ENCODE measurements at places on chromosomes 5 and 9.

DNA sequence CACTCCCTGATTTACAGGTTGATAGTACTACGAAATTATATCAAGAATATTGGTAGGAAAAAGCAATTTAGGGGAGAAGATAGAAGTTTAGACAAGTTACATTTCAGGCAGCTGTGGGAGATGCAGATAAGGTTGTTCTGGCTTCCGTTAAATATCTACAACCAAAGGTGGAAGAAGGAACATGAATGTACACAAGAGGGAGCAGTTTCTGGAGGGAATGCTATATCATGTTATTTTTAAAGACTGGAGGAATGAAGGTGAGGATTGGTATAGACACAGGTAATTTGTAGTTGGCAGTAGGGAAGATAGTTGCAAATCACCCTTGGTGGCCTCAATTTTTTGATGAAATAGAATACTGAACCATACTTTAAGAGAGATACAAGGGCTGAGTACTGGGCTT, 187.3 kb upstream of the NMUR2 start:
- DNase-seq, result no peak

GRCh38 chr5:118956727-118957126, 31.6 kb downstream of the DTWD2 start:
- no peak for DNase-seq

DNA sequence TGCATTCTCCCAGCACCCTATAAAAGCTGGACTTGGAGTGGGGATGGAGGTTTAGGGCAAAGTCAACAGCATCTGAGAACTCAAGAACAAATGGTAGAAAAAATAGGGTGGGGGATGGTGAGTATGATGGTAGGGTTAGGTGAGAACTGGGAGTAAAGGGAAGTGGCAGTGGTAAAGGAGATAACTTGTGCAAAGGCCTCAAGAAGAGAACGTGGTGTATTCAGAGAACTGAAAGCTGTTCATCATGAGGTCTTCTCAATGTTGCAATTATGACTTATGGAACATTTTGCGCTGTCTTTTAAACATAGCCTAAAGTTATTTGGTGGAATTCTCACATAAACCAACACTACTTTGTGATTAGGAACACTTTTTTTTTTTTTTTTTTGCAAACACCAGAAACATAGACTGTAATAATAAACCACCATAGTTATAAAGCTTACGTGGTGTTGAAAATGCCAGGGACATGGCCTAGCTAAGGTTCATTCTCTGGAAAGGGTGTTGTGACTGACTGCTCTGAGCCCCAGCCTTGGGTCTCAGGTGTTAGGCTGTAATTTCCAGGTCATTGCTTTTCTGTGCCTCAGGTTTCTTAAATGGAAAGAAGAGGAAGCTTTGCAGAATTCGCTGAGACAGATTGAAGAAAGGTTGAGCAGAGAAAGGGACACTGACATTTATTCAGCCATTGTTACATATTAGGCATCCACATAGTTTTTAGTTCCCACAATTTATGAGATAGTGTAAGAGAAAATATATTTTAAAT, 19.2 kb upstream of the TXNDC8 start:
- no peak for DNase-seq

DNA sequence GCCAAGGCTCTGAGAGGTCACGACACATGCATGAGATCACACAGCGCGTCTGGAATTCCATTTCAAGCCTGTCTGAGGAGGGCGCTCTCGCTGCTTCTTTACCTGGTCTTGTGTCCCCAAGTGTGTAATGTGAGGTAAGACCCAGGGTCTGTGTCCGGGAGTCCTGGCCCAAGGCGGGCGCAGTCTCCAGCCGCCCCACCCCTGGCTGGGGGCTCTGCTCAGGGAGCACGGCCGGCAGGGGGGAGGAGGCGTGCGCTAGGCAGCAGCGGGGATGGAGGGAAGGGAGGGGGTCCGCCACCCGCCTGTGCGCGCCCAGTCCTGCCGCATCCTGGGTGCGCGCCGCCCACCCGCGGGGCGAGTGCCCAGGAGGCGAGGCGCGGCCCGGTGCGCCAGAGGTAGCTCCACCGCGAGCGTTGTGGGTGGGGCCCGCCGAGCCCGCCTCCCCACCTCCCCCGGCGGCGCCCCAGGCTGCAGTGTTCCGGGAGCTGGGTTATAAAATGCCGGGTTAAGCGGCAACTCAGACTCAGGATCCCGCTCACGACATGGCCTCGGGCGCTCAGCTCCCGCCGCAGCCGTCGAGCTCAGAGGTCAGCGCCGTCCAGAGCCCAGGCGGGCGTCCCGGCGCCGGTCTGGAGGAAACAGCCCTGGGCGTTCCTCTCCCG, at the start of gene CCNI2:
Gene CCNI2 (plus strand): TSS at position 473 of the 662 bp plus-strand sequence. CDS start 70 bp downstream, at position 543.
- peak; percentile 48 for DNase-seq

- DNase-seq, result no peak
Measured at GRCh38 chr5:143920772-143921171, 108.8 kb downstream of the HMHB1 start.

DNA sequence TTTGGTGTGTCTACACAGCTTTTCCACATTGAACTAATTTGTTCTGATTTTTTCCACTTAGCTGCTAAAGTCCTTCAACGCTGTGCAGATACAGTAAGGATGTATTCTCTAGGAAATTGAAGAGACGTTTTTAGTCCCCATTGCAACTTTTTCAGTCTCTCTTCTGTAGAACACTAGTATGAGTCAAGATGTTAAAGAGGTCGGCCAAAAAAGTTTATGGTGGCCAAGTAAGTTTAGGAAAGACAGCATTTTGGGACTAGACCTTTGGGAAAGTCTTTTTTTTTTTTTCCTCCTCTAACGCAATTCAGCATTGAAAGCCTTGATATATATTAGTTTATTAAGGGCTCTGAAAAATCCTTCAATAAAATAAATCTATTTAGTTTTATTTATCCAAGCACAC, 243.5 kb upstream of the FBXL7 start:
- DNase-seq, result no peak

GRCh38 chr5:157155297-157155696, 10.8 kb downstream of the GARIN3 start:
- no peak for DNase-seq

DNA sequence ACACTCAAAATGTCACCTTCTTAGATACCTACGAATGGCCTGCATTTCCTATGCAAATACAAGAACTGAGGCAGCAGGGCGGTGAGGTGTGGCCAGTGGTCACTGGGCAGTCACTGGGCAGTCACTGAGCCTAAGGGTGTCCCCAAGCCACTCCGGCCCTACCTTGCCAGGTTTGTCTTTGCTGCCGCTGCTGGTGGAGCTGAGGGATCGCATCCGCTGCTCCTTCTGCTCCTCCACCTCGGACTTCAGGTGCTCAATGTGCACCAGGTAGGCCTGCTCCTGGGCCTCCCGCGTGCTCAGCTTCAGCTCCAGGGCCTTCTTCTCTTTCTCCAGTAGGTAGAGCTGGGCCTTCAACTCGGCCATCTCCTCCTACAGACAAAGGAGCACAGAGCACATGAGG, 72.3 kb downstream of the DCP2 start:
- no peak for DNase-seq

GRCh38 chr5:33408816-33409215, 31.9 kb upstream of the TARS1 start:
- no peak for DNase-seq

GRCh38 chr9:31674264-31674663, 710.2 kb upstream of the ACO1 start:
- no peak for DNase-seq

DNA sequence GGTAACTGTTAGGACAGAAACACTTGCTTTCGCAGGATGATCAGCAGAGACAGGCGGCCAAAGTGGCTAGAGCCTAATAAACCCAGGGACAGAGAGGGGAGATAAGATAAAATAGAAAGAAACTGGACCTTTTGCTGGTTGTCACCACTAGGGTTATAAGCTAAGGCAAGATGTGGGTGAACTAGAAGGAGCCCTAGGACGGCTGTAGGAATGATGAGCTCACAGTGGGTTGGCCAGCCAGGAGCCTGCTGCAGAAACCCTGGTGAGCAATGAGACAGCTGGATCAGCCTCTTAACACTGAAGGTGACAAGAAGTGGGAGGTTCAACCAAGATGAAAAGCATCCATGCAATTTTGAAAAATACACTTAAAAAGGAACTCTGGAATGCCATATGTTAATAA, 13.5 kb downstream of the CTNND2 start:
- no peak for DNase-seq

DNA sequence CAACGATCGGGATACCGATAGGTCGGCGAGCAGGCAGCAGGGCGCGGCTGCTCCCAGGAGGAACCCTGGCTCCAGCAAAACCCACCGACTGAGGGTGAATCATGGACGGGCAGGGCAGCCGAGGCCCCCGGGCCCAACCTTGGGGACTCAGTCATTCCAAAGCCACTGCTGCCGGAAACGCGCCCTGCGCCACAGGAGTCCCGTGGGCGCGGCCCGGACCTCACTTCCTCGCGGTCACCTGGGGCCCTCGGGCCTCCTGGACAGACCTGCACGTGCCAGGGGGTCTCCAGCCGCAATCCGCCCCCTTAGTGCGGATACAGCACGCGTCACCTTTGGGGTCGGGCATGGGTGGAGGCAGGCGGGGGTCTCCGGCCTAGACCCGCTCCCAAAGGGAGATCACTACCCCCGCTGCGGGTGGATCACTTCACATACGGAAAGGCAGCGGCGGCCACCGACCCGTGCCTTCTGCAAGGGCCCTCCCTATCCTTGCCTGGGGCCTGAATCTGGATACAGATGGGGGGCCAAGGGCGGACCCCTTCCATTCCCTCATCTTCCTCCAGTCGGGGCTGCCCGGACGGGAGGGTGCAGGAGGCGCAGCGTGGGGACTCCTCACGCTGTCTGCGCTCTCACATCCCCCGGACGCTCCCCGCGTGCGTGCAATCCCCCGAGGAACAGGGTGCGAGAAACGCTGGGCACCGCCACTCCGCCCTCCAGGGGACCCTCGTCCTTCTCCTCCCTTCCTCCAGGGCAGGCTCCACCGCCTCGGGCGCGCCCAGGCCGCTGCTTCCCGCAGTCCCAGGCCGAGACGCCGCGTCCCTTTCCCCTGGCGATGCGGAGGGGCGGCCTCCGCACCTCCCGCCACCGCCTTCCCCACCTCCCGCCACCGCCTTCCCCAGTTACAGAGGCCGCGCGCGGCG, 586 bp downstream of the TXN start:
- DNase-seq, result peak; percentile 21

- DNase-seq, result no peak
Measured at GRCh38 chr5:95382801-95383200, 8.4 kb upstream of the FAM81B start.

GRCh38 chr5:132815454-132815853, 2.4 kb downstream of the SOWAHA start:
- DNase-seq, result no peak

DNA sequence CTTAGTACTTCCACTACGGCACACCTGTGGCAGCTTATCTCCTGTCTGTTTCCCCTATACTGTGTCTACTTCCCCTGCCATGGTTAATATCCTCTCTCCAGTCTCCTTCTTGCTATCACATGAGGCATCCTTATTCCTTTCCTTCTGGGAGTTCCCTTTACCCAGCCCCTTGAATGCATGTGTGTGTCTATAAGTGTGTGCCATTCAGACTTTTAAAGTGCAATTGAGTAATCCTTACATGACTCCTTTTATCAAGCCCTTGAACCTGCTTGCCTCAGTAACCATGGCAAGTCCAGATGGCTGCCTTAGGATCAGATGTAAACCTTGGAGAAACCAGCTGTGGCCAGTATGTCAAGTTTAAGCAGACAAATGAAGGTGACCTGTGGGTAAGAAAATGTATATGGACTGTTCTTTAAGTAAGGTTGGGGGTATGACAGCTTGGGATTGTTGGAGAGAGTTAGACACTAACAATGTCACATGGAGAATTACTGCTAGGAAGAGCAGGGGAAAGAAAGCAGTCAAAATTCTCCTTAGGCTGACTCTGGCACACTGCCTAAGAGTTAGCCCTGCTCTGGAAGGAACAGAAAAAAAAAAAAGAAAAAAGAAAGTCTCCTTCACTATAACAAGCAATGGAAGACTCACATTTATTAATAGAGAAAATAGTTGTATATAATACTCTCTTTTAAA, 142.1 kb downstream of the HINT1 start:
- DNase-seq, result no peak

DNA sequence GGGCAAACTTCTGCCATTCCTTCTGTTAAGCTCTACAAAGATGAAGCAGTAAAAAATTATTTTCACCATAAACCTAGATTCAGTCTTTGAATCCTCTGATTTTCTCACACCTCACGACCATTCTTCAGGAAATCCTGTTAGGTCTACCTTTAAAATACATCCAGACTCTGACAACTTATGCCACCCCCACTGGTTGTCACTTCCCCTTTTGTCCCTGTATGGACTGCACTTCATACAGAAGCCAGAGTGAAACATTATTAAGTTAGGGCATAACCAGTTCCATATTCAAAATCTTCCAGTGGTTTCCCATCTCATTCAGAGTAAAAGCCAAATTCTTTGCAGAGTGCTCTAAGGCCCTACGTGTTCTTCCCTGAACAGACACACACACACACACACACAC, 499.8 kb downstream of the RASEF start:
- no peak for DNase-seq

DNA sequence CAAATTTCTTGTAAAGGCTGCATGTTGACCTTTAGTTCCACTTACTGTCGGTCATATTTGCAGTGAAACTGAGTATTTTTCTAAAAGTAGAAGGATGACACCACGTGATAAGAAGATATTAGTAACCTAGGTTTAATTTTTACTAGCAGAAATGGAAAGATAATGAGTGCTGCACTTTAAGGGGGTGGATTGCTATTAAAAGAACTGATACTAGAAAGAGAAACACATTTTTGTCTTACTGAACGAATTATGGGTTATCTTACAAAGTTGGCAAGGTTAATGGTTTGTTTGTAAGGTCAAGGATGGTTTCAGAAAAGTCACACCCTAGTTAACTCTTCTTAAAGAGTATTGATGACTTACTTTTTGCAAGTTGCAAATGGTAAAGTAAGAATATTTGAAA, 2.4 kb downstream of the MACIR start:
- DNase-seq, result no peak

- no peak for DNase-seq
Measured at GRCh38 chr9:16223074-16223871, 647.2 kb downstream of the BNC2 start.

DNA sequence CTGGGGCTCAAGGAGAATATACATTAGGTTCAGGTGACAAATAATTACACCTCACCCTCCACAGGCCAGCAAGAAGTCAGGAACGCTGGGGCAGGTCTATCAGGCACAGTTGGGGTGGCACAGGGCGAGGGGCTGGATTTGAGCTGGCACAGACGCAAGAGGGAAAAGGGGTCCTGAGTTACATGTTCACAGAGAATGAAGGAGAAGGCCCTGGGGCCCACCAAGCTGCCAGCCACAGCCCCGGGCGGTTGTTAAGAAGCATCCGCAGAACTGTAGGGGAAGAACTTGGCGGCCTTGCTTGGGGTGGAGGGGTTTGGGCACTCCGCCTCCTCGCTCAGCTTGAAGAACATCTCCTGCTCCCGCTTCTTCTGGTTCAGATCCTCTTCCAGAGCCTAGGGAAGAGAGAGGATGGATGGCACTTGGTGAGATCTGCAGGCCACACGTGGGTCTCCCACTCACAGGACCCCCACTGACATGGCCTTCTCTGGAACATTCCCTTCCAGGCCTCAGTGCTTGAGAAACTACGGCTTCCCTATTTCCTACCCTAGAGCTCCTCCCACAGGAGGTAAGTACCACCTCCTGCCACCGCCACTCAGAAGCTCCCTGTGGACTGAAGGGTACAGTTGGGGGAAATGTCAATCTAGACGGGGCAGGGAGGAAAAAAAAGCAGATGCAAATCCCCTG, 38.3 kb upstream of the FBXW11 start:
- no peak for DNase-seq

Measured in GM12891 (cell line).